ENCODE measurements at places on chromosomes 7 and 10. TPM values are rescaled to one million over a fixed set of nuclear protein-coding genes. Genes with fewer than 3 reads are reported as not detected.

DNA sequence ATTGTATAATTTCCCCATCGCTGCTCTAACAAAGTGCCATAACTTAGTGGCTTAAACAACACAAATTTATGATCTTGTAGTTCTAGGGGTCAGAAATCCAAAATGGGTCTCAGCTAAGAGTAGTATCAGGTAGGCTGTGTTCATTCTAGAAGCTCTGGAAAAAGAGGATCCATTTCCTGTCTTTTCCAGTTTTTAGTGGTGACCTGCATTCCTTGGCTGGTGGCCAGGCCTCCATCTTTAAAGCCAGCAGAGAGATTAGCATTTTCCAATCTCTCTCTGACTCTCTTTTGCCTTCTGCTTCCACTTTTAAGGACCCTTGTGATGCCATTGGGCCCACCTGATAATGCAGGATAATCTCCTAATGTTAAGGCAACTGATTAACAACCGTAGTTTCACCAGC is 41.0 kb upstream of the C10orf120 start:
- DNase-seq, result no peak

GRCh38 chr7:25893436-25893835 is 258.6 kb upstream of the NFE2L3 start:
- DNase-seq, result no peak

DNA sequence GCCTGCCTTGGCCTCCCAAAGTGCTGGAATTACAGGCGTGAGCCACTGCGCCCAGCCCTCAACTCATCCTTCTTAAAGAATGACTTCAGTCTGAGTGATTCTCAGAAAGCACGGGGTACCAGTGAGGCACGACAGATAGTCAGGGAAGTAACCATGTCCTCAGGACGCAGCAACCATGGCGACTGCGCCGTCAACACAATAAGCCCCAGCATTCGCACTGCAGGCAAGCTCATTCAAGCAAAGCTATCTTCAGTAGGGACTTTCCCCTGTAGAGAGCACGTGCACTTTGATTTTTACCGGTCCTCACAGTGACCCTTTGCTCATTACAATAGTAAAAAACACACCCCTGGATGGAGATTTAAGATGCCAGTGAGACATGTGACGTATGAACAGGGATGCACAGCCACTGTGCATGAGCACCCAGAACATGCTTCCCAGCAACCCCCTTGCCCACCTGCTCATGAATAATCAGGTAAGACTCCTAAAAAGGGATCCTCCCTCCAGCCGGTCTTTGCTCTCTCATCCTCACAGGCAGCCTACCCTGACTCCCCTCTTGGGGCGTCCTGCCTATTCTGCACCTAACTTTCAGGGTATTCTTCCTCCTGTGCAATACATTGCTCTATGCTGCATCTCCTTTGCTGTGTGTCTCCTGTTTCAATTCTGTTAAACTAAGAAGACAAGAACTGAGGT is 9.1 kb downstream of the WDR86 start:
- DNase-seq, result no peak

TAS2R60 gene
- total RNA-seq, result not detected

GRCh38 chr7:139169816-139170215 is 60.3 kb upstream of the ZC3HAV1 start:
- no peak for DNase-seq

SPDYE2B gene
- not detected for total RNA-seq

DNA sequence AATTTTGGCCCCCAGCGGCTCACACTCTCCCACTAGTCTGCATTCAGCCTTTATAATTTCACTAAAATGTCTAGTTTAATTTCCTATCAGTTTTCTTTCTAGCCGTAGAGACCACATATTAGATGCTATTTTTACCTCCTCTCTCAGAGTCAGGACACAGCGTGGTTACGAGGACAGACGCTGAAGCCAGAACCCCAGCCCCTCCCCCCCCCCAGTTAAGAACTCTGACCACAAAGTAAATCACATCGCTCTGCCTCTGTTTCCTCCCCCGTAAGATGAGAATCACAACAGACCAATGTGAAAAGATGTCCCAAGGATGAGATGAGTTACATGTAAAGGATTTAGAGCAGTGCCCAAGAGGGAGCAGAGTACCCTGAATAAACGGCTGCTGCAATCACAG is 11.1 kb upstream of the TARP start:
- DNase-seq, result no peak

GFRA1 gene
- 2.7 TPM for total RNA-seq

DNA sequence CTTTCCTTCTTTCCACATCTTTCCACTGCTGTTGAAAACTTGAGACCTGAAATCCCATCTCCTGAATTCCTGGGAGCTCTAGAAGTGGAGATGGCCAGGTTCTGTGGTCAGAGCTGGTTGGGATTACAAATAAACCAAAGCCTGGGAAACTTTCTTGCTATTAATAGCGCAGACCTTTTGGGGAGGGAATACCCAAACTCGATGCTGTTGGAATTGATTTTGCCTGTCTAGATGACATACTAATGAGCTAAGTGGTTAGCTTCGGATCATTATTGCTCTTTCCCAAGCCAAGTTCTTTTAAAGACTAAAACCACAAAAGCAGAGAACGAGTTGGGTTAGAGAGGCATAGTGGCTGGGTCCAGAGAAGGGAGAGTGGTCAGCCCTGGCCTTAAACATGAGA is 76.6 kb downstream of the TCF7L2 start:
- no peak for DNase-seq

- DNase-seq, result no peak
Observed at GRCh38 chr10:91880310-91880709, 29.0 kb downstream of the FGFBP3 start.

DNA sequence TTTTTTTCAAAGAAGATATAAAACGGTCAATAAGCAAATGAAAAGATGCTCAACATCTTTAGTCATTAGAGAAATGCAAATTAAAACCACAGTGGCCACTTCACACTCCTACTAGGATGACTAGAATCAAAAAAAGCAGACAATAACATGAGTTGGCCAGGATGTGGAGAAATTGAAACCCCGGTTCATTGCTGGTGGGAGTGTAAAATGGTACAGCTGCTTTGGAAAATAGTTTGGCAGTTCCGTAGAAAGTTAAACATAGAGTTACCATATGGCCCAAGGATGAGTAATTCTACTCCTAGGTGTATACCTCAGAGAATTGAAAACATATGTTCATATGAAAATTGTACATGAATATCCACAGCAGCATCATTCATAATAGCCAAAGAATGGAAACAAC is 573.3 kb downstream of the GALNT17 start:
- no peak for DNase-seq

DNA sequence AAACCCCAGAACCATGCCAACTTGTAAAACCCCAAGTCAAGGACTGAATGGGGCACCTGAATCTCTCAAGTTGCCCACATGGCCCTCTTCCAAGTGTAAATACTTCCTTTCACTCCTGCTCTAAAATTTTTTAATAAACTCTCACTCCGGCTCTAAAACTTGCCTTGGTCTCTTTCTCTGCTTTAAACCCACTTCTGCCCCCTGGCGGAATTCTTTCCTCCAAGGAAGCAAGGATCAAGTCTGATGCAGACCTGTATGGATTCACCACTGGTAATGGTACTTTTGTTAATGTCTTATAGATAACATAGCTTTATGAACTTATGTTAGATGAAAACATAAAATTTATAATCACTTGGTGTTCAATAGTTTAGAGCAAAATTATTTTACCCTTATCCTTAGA is 33.8 kb downstream of the SLC16A9 start:
- DNase-seq, result no peak

FBXL13 gene
- total RNA-seq, result 0.28 TPM

DNA sequence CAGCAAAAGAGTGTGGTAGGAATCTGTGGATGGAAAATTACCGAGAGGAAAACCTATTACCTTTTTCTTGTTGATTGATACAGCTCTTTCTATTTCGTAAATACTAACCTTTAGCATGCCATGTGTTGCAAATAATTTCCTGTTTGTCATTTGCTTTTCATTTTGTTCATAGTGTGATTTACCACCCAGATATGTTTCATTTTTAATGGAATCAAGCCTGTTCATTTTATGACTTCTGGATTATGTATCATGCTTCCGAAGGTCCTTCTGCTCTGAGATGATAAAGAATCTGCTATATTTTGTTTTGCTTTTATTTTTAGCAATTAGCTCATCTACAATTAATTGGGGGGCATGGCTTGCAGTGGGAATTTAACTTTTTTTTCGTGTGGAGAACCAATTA is 46.5 kb downstream of the INPP5F start:
- DNase-seq, result no peak

DNA sequence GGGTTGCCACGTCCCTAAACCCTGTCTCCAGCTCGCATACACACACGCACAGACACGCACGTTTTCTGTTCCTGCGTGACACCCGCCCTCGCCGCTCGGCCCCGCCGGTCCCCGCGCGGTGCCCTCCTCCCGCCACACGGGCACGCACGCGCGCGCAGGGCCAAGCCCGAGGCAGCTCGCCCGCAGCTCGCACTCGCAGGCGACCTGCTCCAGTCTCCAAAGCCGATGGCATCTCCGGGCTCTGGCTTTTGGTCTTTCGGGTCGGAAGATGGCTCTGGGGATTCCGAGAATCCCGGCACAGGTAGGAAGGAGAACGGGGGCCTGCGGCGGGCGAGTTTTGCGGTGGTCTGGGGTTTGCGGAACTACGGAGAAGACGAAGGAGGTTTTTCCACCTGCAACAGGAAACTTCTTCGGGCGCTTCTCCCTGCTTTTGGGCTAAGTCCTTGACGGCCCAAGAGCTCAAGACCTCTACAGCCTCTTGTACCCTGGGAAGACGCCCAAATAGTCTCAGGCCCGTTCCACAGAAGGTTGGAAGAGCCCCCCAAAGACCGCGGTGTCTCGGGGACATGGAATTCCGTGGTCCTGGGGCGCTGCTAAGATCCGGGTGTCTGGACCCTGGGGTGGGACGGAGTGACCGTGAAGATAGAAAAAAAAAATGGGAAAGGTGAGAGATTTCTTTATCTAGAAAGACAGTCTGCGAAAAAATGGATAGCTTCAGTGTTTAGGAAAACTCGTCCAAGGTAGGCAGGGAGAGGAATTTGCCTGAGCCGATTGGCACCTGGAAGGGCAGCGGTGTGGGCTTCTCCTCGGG is at the start of gene GAD2:
TSS of gene GAD2 (plus strand) at position 190 of the 811 bp plus-strand sequence. CDS start at position 226, 36 bp downstream.
- DNase-seq, result no peak

- DNase-seq, result no peak
Observed at GRCh38 chr7:88928276-88928675, 132.7 kb upstream of the TEX47 start.

MYO1G gene
- total RNA-seq, result 0.57 TPM

DNA sequence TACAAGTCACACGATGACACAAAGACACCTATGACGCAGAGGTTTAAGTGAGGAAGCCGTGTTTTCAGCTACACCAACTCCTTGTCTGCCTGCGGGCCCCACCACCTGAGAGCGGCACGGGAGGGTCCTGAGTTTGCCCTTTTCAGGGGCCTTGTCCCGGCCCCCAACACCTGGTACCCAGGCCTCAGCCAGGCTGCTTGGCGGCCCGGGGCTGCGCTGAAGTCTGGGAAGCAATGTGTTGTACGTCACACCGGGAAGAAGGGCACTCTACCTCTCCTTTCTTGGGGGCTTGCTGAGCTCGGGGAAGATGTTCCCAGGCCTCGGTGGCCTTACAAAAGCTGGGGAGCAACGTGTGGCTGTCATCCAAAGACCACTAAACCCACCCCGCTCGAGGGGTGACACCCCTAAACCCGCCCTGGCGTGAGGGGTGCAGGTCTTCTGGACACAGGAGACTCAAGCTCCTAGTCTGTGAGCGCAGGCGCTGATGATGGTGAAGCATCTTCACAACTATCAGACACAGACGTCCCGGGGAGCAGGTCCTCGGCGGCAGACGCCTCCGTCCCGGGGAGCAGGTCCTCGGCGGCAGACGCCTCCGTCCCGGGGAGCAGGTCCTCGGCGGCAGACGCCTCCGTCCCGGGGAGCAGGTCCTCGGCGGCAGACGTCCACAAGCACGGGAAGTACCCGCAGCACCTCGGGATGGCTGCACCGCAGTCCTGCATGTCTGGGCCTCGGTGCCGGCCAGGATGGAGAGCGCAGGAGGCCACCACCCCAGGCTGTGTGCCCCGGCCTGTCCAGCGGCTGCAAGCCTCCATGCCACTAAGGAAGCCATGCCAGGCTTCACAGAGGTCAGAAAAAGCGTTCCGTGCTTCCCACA is 15.4 kb downstream of the CFAP46 start:
- no peak for DNase-seq

- no peak for DNase-seq
Observed at GRCh38 chr7:157906583-157906982, 569.8 kb downstream of the DNAJB6 start.

- DNase-seq, result no peak
Observed at GRCh38 chr7:97971120-97971989, 18.6 kb downstream of the OCM2 start.

DNA sequence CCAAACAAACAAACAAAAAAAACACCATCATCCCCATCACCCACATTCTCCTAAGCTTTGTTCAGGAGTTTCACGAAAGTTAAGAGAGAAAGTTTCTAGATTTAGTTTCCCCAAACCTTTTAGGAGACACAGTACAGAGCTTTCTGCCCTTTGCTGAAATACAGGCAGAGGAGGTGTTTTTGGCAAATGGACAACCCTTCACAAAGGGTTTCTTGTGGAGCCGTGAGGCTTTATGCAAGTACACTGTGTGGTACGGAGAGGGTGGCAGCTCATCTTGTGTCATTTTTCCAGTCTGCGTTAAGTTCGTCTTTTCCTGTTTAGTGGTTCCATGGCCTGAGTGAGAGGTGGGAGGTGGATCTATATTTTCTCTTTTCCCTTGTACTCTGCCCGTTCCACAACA is 215.5 kb upstream of the PRKCQ start:
- no peak for DNase-seq

GRCh38 chr10:82472406-82473335 is 597.7 kb downstream of the NRG3 start:
- DNase-seq, result no peak

ANKRD1 gene
- total RNA-seq, result 2,281 TPM

- DNase-seq, result no peak
Observed at GRCh38 chr10:96313344-96313743, 9.1 kb downstream of the DNTT start.

- DNase-seq, result no peak
Observed at GRCh38 chr7:106608661-106609060, 52.3 kb downstream of the CCDC71L start.

Data from heart right ventricle (tissue), 16 donors.